ENCODE measurements at places on chromosomes 3 and 15. TPM values are rescaled to one million over a fixed set of nuclear protein-coding genes. Genes with fewer than 3 reads are reported as not detected.

MITF gene
- 2.1 TPM for total RNA-seq

DUOX1 gene
- 114 TPM for total RNA-seq

STXBP5L gene
- total RNA-seq: not detected

CHRNA7 gene
- 0.76 TPM for total RNA-seq

HCN4 gene
- not detected for total RNA-seq

VEPH1 gene
- 0.40 TPM for total RNA-seq

ISG20 gene
- total RNA-seq: 14.1 TPM

B3GNT5 gene
- 70.7 TPM for total RNA-seq

PRSS50 gene
- not detected for total RNA-seq

GPR27 gene
- total RNA-seq: 4.3 TPM

OSTN gene
- total RNA-seq: not detected

ROPN1B gene
- total RNA-seq: not detected

GP5 gene
- total RNA-seq: 0.08 TPM

TRAT1 gene
- total RNA-seq: 0.20 TPM

SAXO2 gene
- total RNA-seq: 0.80 TPM

PLXNA1 gene
- 15.9 TPM for total RNA-seq

LRRK1 gene
- 14.2 TPM for total RNA-seq

CHRFAM7A gene
- total RNA-seq: not detected

PPP2R3A gene
- total RNA-seq: 11.4 TPM

STRA6 gene
- 1.5 TPM for total RNA-seq

XCR1 gene
- 0.04 TPM for total RNA-seq

MYLK gene
- 16.6 TPM for total RNA-seq

GOLGA8T gene
- not detected for total RNA-seq

TMEM39A gene
- 13.1 TPM for total RNA-seq

SMCO1 gene
- not detected for total RNA-seq

SEMA4B gene
- 216 TPM for total RNA-seq

TM4SF1 gene
- total RNA-seq: 125 TPM

SPPL2A gene
- 52.8 TPM for total RNA-seq

SLC2A2 gene
- total RNA-seq: not detected

SPINK8 gene
- 1.6 TPM for total RNA-seq

IL16 gene
- 2.7 TPM for total RNA-seq

HRG gene
- 0.12 TPM for total RNA-seq

IL17RD gene
- 2.4 TPM for total RNA-seq

SLC12A1 gene
- total RNA-seq: not detected

MUSTN1 gene
- 0.40 TPM for total RNA-seq

GOLGA8H gene
- total RNA-seq: not detected

FSIP1 gene
- total RNA-seq: 0.28 TPM

LNP1 gene
- 0.64 TPM for total RNA-seq

PATL2 gene
- total RNA-seq: 1.2 TPM

HYAL3 gene
- total RNA-seq: 4.8 TPM

GOLGA8G gene
- not detected for total RNA-seq

ANKRD63 gene
- total RNA-seq: not detected

ZDHHC19 gene
- total RNA-seq: not detected

PLSCR5 gene
- total RNA-seq: not detected

RBPMS2 gene
- 0.48 TPM for total RNA-seq

All from esophagus mucosa (tissue), 1 donor.